ENCODE measurements at places on chromosomes 1 and 21.

DNA sequence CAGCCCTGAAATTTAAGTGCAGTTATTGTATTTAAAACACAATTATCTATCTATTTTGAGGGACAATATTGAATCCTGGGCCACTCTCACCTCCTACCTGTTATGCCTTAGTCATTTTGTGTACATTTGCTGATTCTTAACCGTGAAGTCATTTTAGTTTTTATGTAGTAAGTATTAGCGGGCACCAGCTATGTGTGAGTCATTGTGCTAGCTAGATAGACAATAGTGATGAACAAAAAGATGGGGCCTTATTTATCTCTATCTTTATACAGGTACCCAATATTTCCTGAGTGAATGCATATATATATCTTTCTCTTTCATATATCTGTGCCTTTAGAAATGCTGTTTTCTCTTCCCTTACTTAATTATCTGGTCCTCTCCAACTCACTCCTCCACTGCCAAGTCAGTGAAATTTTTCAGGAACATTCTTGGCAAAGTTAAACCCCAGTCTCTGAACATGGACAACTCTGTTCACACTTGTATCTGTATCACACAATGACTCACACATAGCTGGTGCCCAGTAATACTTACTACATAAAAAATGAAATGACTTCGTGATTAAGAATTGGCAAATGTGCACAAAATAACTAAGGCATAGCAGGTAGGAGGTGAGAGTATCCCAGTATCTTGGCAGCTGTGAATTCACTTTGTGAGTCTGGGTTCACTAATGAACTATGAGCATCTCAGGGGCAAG is 166.0 kb upstream of the C8B start:
- no peak for DNase-seq

DNA sequence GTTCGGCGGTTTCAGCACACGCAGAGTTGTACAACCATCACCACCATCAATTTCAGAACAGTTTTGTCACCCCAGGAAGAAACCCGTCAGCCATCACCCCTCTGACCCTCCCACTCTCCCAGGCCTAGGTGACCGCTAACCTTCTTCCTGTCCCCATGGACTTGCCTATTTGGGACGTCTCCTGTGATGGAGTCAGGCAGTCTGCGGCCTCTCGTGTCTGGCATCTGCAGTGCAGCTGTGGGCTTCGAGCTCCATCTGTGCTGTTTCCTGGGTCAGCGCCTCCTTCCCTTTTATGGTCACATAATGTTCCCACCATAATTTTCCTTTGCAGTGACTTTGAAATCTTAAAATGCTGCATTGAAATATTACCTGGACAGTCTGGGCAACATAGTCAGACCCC is 24.4 kb downstream of the SLC45A1 start:
- no peak for DNase-seq

DNA sequence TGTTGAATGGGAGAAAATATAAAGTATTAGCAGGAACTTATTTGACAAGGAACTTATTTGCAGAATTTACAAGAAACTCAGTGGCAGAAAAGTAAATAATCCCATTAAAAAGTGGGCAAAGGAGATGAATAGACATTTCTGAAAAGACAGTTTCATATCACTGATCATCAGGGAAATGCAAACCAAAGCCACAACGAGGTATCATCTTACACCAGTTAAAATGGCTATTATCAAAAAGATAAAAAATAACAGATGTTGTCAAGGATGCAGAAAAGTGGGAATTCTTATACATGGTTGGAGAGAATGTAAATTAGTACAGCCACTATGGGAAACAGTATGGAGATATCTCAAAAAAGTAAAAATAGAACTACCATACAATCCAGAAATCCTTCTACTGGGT is 61.0 kb downstream of the SYT14 start:
- DNase-seq, result no peak

GRCh38 chr1:170510163-170510562 is 21.8 kb upstream of the GORAB start:
- no peak for DNase-seq

DNA sequence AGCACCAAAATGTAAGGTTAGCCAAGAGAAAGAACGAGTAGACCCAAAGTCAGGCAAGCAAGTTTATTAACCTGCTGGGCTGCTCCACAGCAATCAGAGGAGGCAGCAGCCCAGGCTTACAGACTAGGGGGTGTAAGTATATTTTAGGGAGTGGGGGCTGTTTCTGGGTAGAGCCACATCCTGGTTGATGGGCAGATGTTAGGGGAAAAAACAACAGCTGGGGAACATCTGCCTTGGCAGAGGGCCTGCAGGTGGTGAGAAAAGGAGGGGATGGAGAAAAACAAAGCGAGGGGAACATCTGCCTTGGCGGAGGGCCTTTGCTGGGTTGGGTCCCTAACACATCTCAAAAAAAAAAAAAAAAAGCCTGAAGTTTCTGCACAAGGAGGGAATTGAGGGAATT is 9.7 kb upstream of the ZBTB48 start:
- no peak for DNase-seq

- peak; percentile 83 for DNase-seq
Measured at GRCh38 chr1:44652445-44653106, 21.7 kb downstream of the TMEM53 start.

- DNase-seq, result no peak
Measured at GRCh38 chr21:34913811-34914210, 135.3 kb downstream of the RUNX1 start.

- DNase-seq, result peak; percentile 7
Measured at GRCh38 chr1:197314682-197315081, 46.6 kb downstream of the CRB1 start.

- no peak for DNase-seq
Measured at GRCh38 chr1:239954836-239955235, 136.8 kb upstream of the FMN2 start.

DNA sequence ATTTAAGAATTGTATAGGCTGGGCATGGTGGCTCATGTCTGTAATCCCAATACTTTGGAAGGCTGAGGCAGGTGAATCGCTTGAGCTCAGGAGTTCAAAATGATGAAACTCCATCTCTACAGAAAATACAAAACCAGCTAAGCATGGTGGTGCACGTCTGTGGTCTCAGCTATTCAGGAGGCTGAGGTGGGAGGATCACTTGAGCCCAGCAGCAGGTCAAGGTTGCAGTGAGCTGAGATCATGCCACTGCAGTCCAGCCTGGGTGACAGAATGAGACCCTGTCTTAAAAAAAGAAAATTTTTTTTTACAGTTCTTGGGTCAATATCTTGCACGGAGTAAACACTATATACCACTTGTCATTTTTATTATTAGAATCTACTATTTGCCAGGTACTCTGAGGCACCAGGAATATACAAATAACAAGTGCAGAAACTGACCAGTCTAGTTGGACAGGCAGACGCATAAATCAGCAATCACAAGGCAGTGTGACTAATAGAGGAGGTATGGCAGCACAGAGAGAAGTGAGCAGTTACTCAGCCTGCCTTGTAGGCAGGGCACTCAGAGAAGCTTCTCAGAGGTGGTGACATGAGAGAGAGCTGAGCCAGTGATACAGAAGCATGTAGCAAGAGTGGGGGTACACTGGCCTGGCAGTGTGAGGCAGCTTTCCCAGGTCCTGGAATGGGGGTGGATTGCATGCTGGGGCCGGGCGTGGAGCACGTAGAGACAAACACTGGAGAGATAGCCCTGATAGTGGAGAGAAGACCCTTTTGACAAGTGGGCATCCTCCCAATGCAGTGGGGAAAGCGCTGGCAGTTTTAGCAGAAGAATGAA is 8.0 kb downstream of the PHLDA3 start:
- no peak for DNase-seq

DNA sequence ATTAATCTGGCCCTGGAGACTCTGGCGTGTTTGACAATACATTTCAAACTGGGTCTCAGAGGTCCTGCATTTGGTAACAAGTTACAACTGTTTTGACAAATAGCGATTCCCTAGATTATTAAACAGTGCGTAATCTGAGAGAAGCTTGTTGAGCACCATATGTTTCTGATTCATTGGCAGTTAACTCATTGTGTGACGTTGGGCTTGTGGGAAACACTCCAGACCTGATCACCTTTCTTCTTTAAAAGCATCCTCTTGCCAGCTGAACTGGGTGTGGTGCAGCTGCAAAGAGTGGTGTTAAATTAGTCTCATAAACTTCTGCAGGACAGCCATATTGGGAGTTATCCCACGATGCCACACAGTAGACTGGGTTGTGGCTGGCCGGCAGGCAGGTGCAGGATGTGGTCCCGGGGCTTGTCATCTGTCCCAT is 82.7 kb downstream of the CDC7 start:
- no peak for DNase-seq

- DNase-seq, result no peak
Measured at GRCh38 chr21:44804762-44805161, 3.1 kb upstream of the UBE2G2 start.

- DNase-seq, result no peak
Measured at GRCh38 chr1:106659490-106660244, 396.8 kb upstream of the PRMT6 start.

DNA sequence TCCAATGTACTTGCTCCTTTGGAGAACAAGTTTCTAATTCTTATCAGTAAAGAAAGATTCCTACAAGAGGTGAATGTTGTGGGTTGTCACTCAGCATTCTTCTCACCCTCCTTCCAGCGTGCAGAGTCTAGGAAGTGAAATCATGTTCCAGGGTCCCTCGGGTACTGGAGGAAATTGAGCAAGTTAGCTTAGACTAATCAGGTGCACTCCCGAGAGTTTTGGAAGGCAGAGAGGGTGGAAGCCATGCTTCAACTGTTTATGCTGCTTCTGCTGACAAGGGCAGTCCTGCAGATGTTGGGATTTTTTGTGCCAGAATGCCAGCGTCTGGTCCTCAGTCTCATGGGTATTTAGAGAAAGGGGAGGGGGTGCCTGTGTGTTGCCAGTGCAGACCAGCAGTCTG is 5.3 kb upstream of the C1orf115 start:
- no peak for DNase-seq

DNA sequence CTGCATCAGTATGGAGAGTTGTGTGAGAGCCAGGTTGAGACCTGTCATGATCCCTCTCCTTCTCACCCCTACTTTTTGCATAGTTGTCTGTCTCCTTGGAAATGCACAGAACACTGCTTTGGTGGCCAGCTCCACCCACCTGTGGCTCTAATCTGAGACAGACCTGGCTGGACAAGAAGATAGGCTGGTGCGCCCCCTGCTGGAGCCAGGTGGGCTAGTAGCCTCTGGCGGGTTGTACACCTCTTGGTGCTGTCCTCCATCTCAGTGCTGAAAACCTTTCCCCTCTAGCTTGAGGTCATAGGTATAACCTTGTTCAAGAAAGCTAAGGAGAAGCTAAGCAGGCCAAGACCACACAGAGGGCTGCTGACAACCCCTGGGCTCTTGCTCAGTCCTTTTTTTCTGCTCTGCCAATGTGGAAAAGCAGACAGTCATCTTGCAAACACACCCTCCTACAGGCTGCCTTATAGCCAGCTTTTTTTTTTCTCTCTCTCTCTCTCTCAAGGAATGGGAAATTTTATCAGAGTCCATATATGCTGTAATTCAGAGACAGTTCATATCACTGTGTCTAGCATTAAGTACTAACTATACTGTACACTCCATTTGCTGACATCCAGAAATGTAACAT is 58.8 kb upstream of the SPATA6 start:
- DNase-seq, result peak; percentile 27

- DNase-seq, result no peak
Measured at GRCh38 chr1:61506944-61507500, 217.9 kb downstream of the TM2D1 start.

- DNase-seq, result no peak
Measured at GRCh38 chr1:47818682-47819573, 178.3 kb downstream of the TRABD2B start.

DNA sequence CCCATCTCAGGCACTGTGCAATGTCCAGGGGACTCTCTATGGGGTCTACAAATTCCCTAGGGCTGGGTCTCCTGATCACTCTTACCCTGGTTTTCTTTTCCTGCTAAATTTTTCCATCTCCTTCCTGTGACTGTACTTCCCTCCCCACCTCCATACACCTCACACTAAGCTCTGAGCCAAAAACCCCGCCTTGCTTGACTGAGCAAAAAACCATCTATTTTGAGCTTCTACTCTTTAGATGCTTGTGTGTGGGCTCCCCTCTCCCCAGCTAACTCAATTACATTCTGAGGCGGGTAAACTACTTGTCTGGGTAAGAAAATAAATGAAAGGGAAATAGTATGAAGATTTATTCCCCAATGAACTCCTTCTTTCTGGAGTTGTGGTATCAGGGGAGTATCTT is 187.9 kb downstream of the PTPRU start:
- DNase-seq, result no peak

- no peak for DNase-seq
Measured at GRCh38 chr1:1212780-1213344, 1.1 kb downstream of the TNFRSF4 start.

DNA sequence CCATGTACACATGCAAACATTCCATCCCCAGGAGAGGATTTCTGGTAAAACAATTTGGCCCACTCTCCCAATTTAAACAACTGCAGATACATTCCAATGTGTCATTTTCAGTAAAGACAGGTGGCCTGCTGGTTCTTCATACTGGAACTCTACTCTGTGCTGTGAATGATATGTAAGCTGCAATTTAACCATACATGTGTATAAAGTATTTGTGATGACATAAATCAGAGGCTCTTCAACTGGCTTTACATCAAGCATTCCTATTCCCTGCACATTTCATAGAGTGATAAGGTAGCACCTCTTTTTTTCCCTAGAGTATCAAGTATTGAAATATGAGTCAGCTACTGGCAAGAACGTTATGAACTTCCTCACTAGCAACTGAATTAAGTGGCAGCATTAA is 649.5 kb upstream of the ADGRL2 start:
- no peak for DNase-seq

DNA sequence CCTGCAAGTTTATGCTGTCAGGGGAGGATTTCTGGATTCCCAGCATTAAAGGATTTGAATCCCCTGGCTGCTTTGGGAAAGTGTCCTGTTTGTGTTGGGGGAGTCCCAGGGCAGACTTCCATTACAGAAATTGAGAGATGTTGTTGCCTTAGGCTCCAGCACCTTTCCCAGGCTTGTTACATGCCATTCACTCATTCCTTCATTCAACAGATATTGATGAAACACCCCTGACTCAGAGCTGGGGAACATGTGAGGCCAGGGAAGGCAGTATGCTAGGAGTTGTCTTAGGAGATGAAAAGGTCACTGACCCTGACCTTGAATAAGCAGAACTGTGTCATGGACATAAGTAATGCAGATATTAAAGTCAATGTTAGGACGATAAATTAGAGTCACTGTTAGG is 161.7 kb downstream of the NTMT2 start:
- DNase-seq, result no peak

DNA sequence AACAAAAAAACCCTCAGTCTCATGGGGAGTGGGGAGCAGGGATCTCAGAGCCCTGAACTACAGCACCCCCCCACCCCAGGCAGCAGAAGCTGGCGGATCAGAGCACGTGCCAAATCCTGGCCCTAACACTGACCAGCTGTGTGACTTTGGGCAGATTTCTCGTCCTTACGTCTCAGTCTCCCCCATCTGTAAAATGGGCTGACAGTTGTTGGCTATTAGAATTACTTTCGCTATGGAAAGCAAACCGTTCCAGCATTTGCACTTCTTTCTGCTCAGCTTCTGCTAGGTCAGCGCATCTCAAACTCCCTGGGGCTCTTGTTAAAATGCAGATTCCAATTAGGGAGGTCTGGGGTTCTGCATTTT is 15.5 kb downstream of the TNFRSF8 start:
- DNase-seq, result no peak

All from frontal cortex (tissue), 4 donors.